Cardiac septum (tissue), 1 donor: ENCODE measurements at places on chromosomes 5 and 9. TPM values are rescaled to one million over a fixed set of nuclear protein-coding genes. Genes with fewer than 3 reads are reported as not detected.

Gene KLF4
- 19.8 TPM for total RNA-seq

GRCh38 chr9:33686942-33687341, 108.4 kb upstream of the PRSS3 start:
- no peak for DNase-seq

DNA sequence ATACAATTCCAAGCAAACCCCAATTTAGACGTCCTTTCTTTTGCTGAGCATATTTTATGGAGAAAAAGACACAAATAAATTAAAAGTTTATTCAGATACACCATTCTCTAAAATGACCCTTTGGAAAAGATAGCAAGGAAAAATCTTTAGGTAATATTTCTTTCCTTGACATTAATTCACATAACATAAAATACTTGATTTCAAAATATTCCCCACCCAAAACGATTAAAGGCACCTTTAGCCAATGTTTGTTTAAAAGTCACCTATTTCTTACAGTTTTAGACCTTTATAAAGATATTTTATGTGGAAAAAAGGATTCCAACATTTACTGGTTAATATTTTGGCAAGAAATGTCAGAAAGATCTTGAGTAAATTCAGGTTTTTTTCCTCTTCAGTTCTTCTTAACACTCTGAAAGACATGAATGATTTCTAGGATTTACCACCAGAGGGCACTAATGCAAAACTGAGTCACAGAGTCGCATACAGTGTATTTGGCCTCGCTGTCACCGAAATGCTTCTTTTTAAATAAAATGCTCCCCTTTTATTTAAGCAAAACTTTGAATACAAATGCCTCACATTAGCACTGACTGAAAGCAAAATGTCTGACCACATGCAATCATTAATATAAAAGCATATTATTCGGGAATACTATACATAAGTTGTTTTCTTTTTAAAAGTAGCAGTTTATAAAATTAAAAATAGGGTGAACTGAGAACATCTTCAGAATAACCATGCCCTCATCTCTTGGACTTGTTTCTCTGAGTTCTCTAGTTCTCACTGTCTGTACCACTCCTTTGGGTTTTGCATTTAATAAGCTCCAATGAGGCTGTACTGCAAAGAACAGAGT, 122.5 kb downstream of the SLC1A3 start:
- DNase-seq, result no peak

DNA sequence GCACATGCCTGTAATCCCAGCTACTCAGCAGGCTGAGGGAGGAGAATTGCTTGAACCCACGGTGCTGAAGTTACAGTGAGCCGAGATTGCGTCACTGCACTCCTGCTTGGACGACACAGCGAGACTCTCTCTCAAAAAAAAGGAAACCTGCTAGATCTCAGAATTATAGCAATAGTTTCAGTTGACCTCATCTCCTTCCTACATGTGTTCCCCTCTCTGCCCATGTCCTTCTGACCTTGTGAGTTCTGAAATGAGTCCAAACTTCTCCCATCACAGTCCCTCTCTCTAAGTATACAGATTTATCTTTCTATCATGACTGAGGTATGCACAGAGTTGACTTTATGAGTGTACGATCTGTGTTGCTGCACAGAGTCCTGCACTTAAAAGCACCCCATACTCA, 44.6 kb upstream of the SHOC1 start:
- no peak for DNase-seq

- no peak for DNase-seq
Measured at GRCh38 chr5:135215617-135216470, 181.8 kb upstream of the PITX1 start.

- no peak for DNase-seq
Measured at GRCh38 chr9:32161720-32162119, 222.7 kb upstream of the ACO1 start.

Gene ABO
- total RNA-seq, result 2.0 TPM

DNA sequence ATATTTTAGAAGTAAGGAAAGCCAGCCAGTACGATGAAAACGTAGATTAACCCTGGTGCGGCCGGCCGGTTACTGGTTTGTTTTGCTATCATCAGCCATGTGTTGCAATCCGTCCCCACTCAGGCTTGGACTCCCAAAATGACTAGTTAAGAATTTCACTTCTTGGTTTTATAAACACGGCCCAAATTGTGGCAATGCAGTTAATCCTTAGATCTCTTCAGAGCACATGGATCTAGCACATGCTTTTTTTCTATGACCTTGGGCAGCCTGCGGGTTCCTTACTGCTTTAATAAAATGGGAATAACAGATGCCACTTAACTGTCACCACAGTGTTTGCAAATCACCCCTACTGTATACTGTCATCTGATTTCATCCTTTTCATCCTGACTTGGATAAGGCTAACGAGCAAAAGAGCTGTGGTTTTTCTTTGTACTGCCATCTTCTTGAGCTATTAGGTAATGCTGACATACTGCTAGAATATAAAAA, 1.5 kb downstream of the NDFIP1 start:
- no peak for DNase-seq

DNA sequence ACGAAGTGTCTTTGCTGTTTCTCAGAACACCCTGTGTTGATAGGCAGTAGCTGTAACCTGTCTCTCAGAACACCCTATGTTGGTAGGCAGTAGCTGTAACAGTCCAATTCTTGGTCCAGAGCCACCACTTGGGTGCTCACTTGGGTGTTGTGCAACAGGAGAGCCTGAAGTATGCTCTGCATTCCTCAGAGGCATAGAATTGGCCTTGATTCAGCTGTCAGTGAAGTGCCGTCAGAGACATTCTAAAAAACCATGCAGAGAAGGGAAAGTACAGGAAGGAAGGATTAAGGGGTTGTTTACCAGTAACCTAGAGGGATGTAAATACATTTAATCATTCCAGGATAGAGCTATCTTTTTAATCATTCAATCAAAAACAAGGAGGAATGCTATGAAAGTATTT, 231.2 kb downstream of the ARRDC3 start:
- DNase-seq, result no peak

Gene SPOCK1
- 43.4 TPM for total RNA-seq

Gene CCDC180
- 2.2 TPM for total RNA-seq
